H7 (cell line): ENCODE measurements at places on chromosomes 16 and 17.

DNA sequence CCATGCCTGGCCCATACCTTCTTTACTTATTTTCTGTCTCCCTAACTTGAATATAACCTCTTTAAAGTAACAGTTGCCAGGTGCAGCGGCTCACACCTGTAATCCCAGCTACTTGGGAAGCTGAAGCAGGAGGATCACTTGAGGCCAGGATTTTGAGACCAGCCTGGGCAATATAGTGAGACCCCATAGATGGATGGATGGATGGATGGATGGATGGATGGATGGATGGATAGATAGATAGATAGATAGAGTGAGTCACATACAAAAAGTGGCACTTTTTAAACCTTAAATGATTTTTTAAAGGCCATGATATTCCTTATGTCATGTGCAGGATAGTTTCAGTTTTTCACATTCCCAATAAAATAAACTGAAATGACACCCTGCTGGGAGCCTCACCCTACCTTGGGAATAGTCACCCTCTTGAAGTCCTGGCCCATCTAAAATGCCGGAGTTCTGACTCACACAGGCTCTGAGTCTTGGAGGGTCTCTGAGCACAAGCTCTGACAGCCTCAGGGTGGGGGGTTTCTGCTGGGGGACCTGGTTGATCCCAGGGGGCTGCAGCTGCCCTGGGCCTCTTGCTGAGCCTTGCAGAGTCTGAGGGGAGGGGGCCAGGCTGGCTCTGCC, 26.2 kb downstream of the CPNE2 start:
- DNase-seq = no peak

DNA sequence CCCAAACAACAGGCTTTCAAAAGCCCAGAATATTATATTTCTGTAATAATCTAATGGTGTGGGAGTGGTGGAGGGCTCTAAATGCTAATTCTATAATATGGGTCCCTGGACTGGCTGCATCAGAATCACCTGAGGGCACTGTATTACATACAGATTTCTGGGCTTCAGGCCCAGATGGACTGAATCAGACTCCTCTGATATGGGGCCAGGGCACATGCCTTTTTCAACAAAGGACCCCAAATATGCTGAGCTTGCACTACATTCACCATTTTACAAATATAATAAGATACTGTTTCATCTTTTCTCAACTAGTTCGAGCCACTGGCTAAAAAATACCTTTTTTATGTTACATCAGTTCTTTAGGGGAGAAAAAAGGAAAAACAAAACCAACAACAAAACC, 309.7 kb downstream of the MAP2K6 start:
- no peak for DNase-seq

DNA sequence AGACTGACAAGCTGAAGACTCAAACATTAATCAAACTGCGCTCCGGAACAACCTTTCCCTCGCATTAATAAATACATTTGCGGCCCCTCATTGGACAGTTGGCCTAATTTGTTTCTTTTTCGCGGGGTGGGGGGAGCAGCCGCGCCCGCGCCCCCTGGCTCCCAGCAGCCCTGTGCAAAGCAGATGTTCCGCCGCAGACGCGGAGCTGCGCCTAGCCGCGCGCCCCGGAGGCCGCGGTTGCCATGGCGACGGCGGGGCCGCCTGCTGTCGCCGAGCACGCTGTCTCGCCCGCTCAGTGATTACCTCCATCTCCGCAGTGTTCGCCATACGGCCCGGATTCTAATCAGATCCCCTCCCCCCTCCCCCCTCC, 25.5 kb downstream of the COPZ2 start:
- DNase-seq = peak; percentile 93

DNA sequence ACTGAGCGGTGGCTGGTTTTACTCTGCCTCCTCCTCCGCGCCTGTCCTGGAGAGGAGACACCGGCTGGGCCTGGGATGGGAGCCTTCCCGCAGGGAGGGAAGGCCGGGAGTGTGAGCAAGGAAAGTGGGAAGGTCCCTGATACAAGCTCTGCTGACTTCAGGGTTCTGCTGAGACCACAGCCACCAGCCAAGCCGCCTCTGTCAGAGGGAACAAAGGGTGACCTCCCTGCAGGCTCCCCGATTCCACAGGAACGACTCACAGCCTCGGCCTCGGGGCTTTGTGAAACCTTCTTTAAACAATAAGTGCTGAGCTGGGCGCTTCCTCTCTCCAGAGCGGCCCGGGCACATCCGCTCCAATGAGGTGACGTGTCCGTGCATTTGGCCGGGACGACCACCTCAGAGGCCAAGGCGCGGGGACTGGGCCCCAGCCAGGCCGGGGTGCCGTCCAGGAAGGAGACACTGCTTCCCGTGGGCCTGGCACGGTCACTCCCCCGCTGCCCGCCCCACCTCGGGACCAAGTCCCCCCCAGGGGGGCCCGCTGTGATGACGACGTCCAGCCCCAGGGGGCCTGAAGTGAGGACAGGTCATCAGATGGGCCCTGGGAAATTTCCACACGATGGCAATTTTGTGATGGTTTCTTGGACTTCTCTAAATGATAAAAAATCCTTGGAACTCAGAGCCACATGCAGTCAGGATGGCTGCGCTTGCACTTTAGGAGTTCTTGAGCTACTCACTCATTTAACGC, 11.8 kb upstream of the CIBAR2 start:
- peak; percentile 75 for DNase-seq
